ENCODE measurements at places on chromosomes 6 and 20.

- DNase-seq: no peak
Observed at GRCh38 chr6:24740861-24741260, 21.9 kb upstream of the C6orf62 start.

DNA sequence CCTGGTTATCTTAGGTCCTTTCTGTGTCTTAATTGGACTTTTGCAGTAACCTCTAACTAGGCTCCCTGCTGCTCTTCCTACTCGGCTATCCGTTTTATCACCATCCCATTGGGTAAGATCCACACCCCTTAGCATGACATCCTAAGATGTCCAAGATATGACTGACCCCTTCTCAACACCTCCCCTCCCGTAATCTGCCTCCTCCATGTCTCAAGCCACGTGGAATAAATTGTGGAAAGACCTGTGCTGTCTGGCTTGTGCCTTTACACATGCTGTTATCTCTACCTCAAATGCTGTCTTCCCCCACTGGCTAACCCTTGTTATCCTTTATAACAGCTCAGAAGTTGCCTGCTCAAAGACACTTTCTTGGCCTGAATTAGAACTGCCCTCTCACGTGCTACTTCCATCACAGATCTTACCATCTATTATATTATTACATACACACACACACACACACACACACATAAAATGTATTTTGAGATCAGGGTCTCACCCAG is 26.5 kb downstream of the EIF2S2 start:
- no peak for DNase-seq

- DNase-seq: no peak
Observed at GRCh38 chr6:41039060-41039998, at the start of gene UNC5CL. Gene UNC5CL (minus strand): TSS chr6:41039221. CDS start chr6:41035074, 4,147 bp downstream.

DNA sequence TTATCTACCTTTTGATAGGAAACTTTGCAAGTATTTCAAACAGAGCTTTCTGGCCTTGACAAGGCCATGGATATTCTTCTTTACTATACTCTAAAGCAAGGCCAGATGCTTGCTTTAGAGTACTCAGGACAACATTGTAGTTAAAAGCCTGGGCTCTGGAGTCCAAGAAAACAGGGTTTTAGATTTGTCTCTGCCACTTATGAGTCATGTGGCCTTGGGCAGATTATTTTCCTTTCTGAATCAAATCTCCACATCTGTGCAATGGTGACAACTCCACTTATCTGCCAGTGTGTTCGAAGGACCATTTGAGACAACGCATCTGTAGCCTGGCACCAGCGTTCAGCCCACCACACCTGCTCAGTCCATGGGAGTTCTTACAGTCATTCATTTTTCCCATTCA is 265.9 kb upstream of the RIN2 start:
- no peak for DNase-seq

All from NCI-H2107 (cell line).